Stimulated activated CD8-positive, alpha-beta memory T cell treated with anti-CD3 and anti-CD28 coated beads, Interleukin-4, amount 100 ng/mL, for 4 hours (primary cell): ENCODE measurements at places on chromosomes 6 and 20.

- no peak for DNase-seq
Observed at GRCh38 chr6:130760006-130760405, 67.2 kb upstream of the SMLR1 start.

- DNase-seq: no peak
Observed at GRCh38 chr6:104462811-104463599, 396.7 kb downstream of the HACE1 start.

DNA sequence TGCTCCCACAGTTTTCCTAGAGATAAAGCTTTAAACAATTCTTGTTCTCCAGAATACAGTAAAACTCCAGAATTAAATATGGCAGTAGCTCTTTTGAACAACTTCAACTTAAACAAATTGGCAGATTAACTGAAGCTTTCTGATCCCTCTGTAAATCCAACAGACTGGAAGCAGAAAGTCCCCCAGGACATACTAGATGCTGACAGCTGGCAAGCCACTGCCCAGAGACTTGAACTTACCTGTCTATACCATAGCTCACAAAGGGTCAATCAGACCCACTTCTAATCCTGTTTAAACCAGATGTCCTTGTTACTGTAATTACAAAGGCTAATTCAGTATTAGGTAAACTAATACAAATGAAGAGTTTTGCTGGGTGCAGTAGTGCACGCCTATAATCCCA lies 12.3 kb downstream of the GPLD1 start:
- no peak for DNase-seq

DNA sequence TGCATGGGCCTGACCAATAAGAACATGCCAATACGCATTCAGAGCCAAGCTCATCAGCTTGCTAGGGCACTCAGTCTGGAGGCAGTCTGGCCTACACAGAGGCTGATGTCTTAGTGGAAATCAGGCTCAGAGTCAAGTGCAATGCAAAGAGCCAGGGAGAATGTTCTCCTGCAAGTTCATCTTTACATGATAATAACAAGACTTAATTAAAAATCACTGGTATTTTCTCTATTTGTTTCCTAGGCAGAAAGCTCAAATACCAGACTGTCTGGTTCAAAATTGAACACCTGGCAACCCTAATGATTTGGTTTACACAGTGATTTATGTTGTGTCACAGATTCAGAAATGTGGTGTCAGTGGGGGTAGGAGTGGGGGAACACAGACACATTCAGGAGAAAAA lies 689.3 kb upstream of the FLRT3 start:
- DNase-seq: no peak

DNA sequence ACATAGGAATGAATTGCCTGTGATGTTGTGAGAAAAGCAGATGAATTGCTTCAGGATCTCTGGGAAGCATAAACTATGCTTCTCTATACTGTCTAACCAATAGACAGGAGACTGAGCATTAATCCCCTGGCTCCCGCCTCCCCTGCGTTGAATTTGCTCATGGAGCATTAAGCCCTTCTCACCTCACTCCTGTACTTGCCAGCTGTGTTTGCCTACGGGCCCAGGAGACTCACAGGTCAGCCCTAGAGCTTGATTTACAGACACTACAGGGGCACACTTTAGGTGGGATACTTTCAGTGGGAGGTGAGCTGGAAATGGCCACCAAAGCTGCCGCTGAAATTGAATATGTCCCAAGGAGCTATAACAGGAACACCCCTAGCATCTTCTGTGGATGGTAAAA lies 418.7 kb downstream of the CBLN4 start:
- DNase-seq: no peak

DNA sequence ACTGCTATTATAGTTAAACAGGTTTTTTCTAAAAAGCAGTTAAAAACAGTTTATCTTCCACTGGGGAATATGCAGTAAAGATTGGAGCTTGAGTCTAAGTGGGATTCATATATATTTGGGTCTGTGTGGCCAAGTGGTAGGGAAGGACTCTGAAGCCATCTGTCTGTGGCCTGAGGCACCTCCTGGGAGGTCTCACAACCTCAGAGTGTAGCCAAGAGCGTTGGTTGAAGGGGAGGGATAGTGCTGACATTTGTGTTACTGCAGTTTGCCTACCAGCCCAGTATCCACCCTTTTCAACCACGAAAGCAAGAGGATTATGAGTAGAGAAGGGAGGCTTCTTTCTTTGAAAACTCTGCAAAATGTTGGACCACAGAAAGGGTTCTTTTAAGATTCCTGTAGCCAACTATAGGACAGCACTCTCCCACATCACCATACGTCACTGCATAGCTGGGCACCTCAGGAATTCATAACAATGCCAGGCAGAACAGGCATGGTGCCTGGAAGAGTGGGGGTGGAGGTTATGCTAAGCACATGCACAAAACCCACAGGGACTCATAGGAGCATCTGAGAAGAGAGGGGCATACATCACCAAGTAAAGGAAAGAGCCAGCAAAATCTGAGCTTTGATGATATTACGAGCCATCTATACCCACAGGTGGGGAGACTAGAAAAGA lies 90.5 kb upstream of the HEY2 start:
- DNase-seq: no peak

DNA sequence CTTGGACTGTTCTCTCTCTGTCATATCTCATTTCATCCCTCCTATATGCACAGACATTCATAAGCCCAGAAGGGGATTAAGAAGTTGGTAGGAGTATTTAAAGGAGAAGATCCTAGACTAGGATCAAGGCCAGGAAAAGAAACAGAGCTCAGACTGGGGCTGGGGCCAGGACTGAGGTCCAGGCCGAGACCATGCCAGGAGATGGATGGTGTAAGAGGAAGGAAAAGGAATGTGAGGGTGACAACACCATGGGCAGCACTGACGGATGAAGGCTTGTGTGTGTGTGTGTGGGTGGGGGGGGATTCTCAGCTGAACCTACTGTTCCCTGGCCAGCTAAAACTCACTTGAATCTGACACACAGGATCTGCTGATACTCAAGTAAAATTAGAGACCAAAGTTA lies 182.1 kb downstream of the KIF6 start:
- no peak for DNase-seq

DNA sequence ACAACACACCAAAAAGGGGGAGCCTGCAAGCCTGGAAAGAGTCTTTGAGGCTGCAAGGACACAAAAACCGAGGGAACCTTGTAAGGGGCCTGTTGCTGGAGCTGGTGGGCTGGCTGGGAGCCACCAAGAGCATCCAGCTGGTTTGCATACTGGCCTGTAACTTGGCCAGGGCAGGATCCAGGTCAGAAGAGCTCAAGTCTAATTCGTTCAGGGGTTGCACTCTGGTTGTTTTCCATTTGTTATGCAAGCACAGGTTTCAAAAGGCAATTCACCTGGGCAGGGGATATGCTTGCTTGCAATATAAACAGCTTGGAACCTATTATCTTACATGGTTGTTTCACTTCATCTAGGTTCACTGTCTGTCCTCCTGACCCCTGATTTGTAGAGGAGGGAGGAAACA lies 98.3 kb upstream of the GCM1 start:
- DNase-seq: no peak

DNA sequence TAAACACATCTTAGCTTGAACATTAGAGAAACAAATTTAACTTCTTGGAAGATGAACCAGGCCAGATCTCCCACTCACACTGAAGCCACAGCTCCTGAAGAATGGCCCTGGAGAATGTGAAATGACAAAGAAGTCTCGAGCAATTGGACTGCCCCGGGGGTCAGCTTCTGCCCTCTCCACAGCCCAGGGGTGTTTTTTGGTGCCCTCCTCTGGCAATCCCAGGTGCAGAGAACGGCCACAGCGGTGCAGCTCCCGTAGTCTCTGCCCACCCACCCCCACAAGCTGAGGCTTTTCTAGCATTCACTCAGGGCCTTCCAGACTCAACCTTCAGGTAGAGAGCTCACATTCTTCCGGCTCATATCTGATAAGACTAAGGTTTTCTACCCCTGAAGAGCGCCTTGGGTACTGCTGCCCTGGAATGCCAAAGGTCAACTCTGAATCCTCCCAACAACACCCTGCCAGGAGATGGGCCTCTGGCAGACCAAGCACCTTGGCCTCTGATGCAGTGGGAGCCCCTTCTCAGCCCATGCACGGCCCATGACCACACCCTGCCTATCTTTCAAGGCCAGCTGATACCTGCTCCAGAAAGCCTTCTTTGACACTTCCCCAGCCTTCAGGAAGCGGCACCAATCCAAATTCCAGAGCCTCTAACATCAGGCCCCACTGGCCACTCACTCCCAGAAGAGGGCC lies 208.3 kb downstream of the SYNDIG1 start:
- DNase-seq: no peak

GRCh38 chr6:157728183-157728881 lies 94.7 kb upstream of the SNX9 start:
- no peak for DNase-seq

GRCh38 chr6:50380406-50381098 lies 330.8 kb upstream of the DEFB112 start:
- DNase-seq: no peak

DNA sequence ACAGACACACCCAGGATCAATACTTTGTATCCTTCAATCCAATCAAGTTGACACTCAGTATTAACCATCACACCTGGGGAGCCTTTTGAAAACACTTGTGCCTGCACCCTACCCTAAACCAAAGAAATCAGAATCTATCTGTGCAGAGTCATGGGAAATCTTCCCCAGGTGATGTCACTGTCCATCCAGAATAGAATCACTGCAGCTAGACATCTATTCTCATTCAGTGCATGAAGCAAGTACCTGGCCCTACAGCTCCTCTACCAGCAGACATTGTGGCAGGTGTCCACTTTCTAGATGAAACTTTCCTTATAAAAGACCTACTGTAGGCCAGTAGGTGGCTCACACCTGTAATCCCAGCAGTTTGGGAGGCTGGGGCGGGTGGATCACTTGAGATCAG lies 262.4 kb upstream of the MARCKS start:
- DNase-seq: no peak

DNA sequence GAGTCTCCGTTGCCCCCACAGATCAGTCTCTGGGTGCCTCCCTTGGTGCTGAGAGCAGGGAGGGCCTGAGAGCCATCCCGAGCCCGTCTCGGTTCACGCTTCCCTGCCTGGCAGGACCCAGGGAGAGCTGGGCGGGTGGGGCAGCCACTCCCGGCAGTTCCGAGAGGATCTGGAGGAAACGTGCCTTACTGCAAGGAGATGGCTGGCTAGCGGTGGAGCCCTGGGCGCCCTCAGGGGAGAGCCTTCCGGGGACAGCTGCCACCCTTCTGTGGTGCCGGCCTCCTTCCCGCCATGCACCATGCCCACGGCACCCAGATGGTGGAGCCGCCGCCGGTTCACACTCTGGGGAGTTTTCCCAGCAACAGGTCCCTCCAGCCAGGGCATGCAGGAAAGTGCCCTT lies 45.8 kb upstream of the SLCO4A1 start:
- DNase-seq: no peak

GRCh38 chr6:86969573-86969972 lies 32.2 kb downstream of the HTR1E start:
- DNase-seq: no peak

DNA sequence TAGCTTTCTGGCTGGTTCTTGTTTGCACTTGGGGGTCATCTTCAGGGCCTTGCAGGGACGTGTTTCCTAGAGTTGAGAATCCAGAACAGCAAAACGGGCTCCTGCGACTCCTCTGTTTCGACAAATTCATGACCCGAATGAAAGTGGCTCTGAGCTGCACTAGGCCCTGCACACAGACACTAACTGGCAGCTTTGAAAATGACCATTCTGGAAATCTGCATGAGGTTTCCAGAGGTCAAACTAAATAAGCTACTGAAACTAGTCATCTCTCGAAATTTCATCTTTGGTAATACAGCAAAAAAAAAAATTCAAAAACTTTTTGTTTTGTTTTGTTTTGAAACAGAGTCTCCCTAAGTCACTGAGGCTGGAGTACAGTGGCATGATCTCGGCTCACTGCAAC lies 15.5 kb upstream of the BMP7 start:
- no peak for DNase-seq

DNA sequence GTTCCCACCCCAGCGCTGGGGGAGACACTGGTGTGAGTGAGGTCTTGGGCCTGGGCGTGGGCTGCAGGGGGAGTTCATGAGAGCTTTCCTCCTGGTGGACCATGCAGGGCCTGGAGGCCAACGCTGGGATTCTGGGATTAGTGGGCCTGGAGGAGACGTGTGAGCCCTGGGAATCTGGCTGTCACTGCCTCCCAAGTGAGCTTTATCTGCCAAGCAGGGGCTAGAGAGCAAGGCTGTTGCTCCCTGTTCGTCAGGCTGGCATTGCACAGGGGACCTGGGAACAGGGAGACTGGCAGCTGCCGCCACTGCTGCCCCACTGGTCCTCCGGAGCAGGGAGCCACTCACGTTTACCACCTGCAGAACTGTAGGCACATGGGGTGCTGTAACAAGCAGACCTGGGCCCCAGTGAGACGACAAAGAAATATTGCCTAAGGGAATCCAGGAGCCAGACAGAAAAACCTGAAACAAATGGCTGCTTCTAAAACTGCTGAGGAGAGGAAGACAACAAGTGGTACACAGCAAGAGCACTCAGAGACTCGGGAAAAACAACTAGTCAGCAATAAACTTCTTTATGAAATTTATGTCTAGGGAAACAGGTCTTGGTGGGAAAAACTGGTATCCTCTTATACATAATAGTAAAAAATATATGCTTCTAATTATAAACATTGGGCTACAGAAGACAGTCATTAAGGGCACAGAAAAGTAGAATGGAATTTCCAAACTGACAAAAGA lies 45.2 kb downstream of the PPP1R3G start:
- DNase-seq: no peak

GRCh38 chr6:87755708-87756671 lies 54.0 kb upstream of the AKIRIN2 start:
- DNase-seq: no peak
